D341Med (cell line): ENCODE measurements at places on chromosomes 4 and X.

DNA sequence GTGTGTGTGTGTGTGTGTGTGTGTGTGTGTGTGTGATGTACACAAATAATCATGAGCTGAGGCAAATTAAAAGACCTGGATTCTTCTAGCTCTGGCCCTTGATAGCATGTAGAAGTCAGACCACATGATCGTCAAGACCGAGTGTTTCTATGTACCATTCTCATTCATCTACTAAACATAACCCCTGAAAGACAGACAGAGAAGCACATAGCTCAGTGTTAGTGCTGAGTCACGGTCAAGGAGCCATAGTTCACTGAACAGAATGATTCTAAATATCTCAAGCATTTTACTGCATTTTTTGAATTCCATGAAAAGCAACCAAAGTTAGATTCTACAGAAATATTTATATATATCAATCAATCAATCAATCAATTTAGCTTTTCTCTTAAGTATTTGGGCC, 412.3 kb upstream of the CXorf51A start:
- no peak for DNase-seq

- DNase-seq, result no peak
These were observed 1.2 kb downstream of the H2BW2 start for GRCh38 chrX:104041003-104041402.

DNA sequence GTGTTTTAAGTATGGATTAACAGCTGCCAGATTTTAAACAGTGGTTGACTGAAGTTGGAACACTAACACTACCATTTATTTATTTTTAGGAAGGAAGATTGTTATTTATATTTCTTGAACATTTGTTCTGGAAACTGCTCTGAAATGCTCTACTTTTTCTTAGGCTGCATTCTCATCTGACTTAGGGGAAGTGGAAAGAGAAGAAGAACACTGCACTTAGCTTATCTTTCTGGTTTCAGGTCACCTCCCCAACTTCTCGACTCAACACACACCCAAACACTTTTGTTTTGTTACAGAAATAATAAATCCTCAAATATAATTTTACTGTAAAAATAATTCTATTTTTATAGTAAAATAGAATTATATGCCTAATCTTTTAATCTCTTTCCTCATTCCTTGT, 18.6 kb downstream of the BLTP1 start:
- DNase-seq, result no peak

DNA sequence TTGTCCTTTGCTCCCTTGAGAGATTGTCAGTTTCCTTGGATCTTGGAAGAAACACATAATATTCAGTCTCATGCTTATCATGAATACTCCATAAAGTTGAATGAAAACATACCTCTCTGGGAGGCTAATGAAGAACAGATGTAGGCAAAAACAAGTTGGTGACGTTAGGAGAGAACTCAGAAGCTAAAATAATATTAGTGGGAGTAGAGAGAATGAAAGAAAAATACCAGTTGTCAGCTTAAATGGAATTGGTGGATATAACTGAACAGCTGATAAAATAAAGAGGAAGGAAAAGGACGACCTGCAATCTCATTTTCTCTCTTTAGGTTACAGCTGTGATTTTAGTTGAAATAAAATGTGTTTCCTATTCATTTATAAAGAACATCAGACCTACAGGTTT, 124.8 kb downstream of the SNCA start:
- DNase-seq, result no peak

GRCh38 chrX:143633461-143634308, 2.2 kb downstream of the SLITRK4 start:
- peak; percentile 37 for DNase-seq

DNA sequence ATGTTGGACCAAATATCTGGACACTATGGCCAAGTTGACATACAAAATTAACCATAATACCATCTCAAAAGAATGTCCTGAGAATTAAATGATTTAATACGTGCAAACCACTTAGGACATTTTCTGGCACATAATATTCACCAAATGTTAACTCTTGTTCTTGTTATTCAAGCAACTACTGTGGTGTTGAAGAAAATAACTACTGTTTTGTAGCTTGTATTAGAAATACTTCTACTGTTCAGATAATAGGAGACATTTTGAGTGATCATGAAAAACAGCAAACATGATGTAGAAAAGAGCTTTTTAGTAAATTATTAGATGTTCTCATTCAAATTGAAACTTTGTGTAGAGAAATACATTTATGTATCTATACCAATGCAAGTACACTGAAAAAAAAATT, 140.7 kb upstream of the SMIM31 start:
- no peak for DNase-seq

GRCh38 chr4:139785356-139785755, 119.7 kb downstream of the MGST2 start:
- no peak for DNase-seq

GRCh38 chr4:27020603-27021002, 160.0 kb downstream of the STIM2 start:
- no peak for DNase-seq

DNA sequence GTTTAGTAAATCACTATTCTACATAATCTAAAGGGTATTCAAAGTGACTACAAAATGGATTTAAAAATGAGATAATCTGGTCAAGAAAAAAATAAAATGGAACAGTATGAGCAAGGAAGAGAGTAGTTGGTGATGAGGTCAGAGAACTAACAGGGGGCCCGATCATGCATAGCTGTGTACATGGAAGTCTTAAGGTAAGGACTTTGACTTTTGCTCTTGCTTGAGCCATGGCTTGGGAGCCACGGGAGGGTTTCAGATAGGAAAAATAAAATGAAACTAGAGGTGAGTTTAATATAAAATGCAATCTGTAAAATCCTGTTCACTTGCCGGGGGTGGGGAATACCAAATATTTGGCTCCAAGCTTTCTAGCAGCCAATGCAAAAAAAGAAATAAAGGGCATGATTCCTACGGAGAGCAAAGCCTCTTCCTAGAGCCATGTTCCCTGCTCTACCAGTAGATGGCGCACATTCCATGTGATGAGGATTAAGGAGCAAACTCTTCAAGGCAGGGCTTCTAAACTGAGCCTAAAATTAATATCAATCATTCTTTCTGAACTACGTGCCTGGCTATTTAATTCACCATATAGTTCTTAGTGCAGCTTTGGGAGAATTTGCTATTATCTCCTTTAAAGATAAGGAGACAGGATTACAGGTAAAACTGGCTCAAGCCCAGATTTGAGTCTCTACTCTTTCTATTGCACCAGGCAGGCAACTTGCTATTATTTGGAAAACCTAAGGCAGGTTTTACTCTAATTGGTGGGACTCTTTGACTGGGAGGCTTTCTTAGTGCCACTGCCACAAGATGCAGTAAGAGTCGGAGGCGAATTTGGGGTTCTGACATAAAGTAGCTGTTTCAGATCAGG, 6.8 kb upstream of the CLCN5 start:
- peak; percentile 46 for DNase-seq

- peak; percentile 51 for DNase-seq
These were observed 65.3 kb downstream of the PAPSS1 start for GRCh38 chr4:107654694-107655093.

DNA sequence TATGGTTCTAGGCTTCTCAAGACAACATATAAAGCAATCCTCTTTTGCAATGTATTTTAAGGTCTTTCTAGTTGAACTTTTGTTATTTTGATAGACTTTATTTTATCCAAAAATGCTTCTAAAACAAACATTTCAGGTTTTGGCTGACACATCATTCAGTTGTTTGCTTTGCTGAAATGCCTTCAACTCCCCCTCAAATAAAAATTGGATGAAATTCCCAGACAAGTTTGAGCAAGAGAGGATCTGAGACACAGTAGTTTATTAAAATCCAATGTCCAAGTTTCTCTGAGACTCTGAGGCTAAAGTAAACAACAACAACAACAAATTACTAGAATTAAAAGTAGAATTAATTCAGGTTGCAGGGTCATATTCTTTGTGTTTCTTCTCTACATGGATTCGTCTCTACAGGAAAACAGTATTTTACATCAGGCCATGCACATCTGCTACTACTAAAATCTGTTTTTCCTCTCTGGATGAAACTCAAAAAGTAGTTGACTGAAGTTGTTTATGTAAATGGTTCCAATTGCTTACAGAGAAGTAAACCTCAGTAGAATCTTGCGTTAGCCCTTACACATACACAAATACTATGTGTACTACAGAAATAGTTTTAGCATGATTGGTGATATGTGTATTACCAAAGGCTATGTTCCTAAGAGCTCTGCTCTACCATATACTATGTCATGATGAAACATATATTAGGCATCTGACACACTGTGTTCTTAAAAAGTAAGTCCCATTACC, 64.9 kb downstream of the PRSS12 start:
- DNase-seq, result no peak

DNA sequence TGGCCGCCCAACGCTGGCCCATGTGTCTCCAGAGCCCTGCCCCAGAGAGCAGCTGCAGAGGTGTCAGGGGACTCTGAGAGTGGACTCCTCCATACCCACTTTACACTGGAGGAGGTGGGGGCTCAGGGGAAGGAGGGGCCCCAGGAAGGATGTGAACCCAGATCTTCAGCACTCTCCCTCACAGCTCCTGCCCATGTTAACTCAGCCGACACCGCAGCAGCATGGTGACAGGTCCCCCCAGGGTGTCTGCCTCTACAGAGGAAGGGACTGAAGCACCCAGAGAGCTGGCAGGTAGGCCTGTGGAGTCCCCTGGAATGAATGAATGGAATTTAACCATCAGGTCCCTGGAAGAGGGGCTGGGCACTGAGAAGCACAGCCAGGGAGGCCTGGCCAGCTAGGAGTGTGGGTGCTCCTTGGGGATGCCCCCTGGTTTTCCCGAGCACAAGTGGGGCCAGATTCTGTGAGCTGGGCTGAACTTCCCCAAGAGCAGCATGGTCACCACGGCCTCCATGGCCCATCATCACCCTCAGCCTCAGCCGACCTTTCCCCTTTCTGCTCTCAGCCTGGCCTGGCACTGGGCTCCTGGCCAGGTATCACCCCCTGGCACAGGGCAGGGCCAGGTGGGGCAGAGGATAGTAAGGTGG, 21.9 kb downstream of the SH3BP2 start:
- no peak for DNase-seq

GRCh38 chr4:69649629-69650028, 3.4 kb downstream of the UGT2A1 start:
- no peak for DNase-seq

GRCh38 chr4:148258535-148258934, 183.7 kb downstream of the NR3C2 start:
- no peak for DNase-seq

DNA sequence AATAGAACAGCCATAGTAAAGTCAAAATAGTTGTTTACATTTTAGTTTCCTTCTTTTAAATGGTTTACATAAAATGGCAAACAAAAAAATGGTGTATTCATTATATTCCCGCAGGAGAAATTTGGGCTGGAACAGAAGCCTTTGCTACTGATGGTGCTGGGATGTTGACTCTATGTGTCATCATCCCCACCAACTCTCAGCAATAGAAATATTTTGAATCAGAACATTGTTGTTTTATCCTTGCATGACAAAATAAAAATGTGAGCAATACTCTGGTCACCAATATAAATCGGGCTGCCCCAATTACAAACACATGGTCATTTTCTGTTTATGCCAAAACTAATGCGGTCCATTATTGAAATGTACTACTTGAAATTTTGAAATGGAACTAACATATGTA, 1131.6 kb upstream of the PCDH7 start:
- DNase-seq, result no peak

DNA sequence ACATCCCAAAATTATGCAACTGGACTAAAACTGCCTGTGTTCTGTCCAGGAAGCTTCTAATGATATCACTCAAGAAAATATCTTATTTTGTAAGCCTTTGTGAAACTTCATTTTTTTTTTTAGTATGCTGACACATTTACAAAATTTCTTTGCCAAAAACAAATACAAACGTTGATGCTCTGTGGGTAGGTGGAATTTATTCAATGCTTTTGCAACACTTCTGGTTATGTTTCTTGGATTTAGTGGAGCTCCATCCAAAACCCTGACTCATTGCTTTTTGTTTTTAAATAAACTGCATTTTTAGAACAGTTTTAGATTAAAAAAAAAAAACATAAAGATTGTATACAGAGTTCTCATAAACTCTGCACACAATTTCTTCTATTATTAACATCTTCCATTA, 250.9 kb upstream of the MAOA start:
- no peak for DNase-seq

DNA sequence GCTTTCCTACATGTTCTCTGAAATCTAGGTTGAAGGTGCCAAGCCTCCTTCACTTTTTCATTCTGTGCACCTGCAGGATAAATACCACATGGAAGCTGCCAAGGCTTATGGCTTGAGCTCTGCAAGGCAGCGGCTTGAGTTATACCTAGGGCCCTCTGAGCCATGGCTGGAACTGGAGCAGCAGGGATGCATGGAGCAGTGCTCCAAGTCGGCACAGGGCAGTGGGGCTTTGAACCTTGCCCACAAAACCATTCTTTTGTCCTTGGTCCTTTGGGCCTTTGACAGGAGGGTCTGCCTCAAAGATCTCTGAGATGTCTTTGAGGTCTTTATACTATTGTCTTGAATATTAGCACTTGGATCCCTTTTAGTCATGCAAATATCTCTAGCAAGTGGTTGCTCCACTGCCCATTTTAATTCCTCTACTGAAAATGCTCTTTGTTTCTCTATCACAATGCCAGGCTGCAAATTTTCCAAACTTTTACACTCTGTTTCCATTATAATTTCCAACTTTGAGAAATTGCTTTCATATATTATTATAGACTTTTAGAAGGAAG, 536.2 kb upstream of the KLHL4 start:
- DNase-seq, result no peak

GRCh38 chrX:17596061-17596460, 141.2 kb upstream of the SCML1 start:
- no peak for DNase-seq

GRCh38 chr4:147913137-147913536, 181.2 kb downstream of the ARHGAP10 start:
- DNase-seq, result no peak

- no peak for DNase-seq
These were observed at the start of gene MAGEA10 for GRCh38 chrX:152138388-152138784. Gene MAGEA10 (minus strand): TSS chrX:152138577. CDS start chrX:152135620, 2,957 bp downstream.

DNA sequence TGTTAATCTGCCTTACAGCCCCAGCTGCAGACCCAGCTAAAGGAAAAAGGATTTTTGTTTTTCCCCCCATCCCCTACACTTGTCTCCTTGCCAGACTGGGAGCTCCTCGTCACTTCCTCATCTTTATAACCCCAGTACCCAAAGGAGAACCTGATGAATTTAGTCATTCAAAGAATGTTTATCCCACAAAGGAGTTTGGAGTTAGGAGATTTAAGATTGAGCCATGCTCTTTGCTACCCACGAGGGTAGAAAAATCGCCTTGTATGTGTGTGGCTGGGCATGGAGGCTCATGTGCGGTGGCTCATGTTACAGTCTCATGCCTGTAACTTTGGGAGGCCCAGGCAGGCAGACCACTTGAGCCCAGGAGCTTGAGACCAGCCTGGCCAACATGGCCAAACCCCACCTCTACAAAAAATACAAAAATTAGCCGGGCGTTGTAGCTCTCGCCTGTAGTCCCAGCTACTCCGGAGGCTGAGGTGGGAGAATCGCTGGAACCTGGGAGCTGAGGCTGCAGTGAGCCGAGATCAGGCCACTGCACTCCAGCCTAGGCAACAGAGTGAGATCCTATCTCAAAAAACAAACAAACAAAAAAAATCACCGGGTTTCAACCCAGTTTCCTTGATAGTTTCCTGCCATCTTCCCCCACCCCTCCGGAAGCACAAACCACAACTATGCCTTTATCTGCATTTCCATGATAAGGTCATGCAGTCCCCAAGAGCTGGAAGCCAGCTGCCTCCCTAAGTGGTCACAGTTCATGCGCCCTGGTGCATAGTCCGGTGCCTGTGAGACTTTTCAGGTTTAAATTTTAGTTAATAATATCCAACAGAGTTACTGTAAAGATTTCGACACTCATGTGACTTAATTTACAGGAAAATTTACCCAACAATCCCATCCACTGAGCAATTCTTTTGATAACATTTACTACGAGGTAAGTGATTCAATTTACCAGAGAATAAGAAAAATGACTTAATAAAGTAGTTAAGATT, 1.5 kb downstream of the CFAP97 start:
- no peak for DNase-seq
